Iris pigment epithelial cell (primary cell): ENCODE measurements at places on chromosomes 13 and 19.
A peak's percentile ranks its signal among the peaks of the same experiment; 100 is the strongest.

DNA sequence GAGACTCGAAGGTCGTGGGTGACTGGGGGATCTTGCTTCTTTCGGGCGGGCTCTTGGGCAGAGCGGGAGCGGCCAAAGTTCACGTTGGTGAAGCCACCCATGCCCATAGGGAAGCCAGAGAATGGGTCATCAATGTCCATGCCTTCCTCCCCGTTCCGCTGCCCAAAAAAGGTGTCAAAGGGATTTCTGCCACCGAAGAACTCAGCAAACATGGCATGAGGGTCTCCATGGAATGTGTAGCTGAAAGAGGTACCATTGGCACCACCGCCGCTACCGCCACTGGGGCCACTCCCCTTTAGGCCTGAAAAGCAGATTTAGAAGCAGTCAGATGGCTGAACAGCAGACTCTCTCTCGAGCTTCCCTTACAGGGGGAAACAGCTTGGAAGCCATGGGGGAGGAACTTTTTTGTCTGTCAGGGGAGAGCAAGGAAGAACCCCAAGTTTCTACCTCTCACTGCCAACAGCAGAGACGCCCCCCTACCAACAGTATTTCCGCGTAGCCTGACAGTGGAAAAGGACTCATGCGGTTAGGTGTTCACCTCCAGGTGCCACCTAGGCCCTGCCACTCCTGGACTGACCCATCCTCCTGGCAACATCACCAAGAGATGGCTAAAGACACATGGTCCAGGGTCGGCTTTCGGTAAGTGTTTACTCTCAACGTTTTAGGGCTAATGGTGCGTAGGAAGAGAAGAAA lies 1.3 kb downstream of the DNAJB1 start:
- no peak for DNase-seq

GRCh38 chr13:20239748-20240147 lies 7.6 kb upstream of the GJB6 start:
- no peak for DNase-seq

DNA sequence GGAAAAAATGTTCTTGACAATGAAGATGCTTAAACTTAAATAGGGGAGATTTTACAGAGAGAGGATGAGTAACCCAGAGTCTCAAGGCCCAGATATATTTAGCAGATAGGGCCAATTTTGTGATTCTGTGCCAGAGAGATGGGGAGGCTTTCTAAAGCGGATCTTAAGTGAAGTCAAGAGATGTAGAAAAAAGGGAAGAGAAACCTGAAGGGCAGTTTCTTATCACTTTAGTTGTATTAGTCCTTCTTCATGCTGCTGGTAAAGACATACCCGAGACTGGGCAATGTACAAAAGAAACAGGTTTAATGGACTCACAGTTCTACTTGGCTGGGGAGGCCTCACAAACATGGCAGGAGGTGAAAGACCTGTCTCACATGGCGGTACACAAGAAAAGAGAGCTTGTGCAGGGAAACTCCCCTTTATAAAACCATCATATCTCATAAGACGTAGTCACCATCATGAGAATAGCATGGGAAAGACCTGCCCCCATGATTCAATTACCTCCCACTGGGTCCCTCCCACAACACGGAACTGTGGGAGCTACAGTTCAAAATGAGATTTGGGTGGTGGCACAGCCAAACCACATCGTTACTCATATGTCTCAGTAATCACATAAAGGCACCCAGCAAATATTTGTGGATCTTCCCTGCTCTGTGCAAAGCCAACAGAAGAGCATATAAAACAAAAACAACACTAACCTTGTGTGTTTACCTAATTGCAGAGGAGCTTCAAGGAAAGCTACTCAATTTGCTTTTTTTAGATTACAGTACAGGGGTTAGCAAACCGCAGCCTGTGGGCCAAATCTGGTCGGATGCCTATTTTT lies 102.6 kb upstream of the MYCBP2 start:
- DNase-seq, result no peak

- DNase-seq, result peak; percentile 52
Measured at GRCh38 chr13:74200081-74200480, 65.9 kb upstream of the KLF12 start.

DNA sequence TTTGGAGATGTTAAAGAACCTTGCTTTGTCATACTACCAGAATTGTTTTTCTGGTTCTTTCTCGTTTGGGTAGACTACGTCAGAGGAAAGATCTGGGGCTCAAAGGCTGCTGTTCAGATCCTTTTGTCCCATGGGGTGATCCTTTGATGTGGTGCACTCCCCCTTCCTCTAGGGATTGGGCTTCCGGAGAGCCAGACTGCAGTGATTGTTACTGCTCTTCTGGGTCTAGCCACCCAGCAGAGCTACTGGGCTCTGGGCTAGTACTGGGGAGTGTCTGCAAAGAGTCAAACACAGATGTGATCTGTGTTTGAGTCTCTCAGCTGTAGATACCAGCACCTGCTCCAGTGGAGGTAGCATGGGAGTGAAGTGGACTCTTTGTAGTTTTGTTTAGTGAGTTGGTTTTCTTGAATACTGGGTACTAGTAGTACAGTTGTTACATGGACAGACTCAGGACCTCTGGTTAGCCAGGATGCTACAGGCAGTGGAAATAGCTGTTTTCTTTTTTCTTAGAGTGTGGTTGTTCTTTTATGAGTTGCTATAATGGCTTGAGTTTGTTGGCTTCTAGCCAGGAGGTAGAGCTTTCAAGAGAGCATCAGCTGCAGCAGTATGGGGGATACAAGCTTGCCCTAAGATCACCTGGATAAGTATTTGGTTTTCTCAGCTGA lies 34.4 kb downstream of the DNAJC15 start:
- peak; percentile 63 for DNase-seq

DNA sequence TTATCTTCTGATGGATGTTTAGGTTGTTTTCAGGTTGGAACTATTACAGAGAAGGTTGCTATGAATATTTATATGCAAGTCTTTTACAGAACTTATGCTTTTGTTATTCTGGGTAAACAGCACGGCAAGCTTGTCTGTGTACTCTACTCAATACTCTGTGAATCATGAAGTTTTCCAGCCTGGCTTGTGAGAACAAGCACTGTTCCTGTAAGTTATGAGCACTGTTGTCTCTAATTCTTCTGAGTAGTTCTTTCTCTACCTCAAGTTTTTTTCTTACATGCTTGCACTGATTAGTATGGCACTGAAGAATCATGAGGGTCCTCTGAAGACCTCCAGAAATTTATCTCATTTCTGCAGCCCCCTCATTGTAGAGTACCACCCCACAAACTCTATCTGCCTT lies 496.9 kb downstream of the KCTD12 start:
- peak; percentile 15 for DNase-seq

GRCh38 chr19:49679771-49680413 lies 2.8 kb downstream of the PRMT1 start:
- no peak for DNase-seq

GRCh38 chr19:41144403-41144802 lies 30.2 kb downstream of the CYP2F1 start:
- DNase-seq, result peak; percentile 82

GRCh38 chr13:99963816-99964339 lies 7.7 kb downstream of the ZIC5 start:
- no peak for DNase-seq

GRCh38 chr13:109724603-109725002 lies 61.8 kb downstream of the IRS2 start:
- DNase-seq, result no peak

- DNase-seq, result no peak
Measured at GRCh38 chr13:113845055-113845454, 18.8 kb downstream of the GAS6 start.

GRCh38 chr13:109251956-109252355 lies 534.4 kb downstream of the IRS2 start:
- DNase-seq, result no peak

DNA sequence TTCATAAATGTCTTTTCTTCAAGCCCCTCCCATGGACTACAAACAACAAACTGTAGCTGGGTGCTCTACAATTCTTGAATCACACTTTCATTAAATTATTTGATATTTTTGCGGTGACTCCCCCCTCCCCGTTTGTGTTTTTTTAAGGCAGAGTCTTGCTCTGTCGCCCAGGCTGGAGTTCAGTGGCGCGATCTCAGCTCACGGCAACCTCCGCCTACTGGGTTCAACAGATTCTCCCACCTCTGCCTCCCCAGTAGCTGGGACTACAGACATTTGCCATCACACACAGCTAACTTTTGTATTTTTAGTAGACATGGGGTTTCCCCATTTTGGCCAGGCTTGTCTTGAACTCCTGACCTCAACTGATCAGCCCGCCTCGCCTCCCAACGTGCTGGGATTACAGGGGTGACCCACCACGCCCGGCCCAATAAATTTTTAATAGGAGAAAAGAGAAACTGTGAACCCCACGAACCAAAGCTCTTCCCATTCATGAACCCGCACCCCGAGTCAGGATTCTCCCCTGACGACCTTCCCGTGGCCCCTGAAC lies 703 bp downstream of the ZNF506 start:
- DNase-seq, result peak; percentile 23
